ENCODE measurements at places on chromosomes 12 and 14.
A peak's percentile ranks its signal among the peaks of the same experiment; 100 is the strongest.

- no peak for DNase-seq
These were observed 36.8 kb downstream of the IL31 start for GRCh38 chr12:122137229-122137628.

- DNase-seq: no peak
These were observed 20.5 kb downstream of the RILPL1 start for GRCh38 chr12:123512838-123513665.

DNA sequence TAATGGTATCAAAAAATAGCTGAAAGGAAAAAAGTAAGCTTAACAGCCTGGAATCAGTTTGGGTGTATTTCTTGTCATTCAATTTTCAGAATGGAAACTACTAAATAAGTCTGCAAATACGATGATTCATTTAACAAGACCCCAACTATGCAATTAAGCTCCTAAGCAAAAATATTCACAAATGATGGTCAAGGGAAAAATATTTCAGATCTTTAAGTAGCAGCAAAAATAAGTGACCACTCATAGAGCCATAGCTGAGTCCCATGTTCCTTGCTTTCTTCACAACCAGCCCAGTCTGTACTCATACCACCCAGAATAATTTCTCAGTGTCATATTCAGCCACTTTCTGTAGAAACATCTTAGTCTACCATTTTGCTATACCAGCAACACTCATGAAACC is 185.4 kb downstream of the PPM1H start:
- no peak for DNase-seq

DNA sequence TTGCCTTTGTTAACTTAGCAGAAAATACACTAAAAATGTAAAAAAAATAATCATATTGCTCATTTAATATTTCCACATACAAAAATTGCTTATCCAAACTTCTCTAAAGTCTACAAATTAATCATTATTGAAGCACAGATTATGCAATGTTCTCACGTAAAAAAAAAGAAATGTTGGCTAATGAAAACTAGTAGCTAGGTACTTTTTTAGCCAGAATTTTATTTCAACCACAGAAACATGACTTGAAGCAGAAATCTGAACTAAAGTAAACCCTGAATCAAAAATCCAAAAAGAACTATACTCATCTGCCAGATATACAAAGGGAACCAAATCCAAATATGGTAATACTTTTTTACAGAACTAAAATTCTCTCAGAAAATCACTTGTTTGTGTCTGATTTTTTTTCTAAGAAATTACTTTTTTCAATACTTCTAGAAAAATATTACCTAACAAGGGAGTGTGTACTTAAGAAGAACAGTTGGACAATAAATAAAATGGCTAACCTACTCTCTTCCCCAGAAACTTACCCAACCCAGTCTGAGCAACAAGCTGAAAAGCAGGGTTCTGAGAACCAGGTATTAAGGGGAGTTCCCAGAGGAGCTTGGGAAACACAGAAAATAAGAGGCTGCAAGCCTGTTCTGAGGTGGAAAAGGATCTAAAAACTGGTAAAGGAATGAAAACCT is 78.4 kb upstream of the RAP1B start:
- DNase-seq: no peak

- no peak for DNase-seq
These were observed 9.4 kb downstream of the SART3 start for GRCh38 chr12:108551535-108551934.

GRCh38 chr14:69675245-69675583 is 63.8 kb downstream of the SUSD6 start:
- no peak for DNase-seq

- DNase-seq: no peak
These were observed 68.4 kb downstream of the CRACR2A start for GRCh38 chr12:3684449-3685051.

DNA sequence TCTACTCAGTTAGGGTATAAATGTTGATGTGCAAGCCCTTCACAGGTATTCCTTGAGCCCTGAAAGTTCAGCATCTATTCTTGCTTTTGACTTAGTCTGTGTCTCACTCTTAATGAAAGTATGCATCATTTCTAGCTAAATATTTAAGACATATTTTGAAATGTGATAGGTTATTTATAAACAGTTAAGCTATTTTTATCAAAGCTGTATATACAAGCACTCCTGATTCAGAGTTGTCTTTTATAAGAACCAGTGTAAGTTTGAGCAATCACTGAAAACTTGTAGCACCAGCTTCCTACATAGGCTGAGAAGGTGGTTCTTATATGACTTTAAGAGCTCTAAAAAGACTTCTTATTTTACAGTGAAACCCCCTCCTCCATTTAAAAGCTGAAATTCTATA is 98.6 kb downstream of the MYF5 start:
- no peak for DNase-seq

DNA sequence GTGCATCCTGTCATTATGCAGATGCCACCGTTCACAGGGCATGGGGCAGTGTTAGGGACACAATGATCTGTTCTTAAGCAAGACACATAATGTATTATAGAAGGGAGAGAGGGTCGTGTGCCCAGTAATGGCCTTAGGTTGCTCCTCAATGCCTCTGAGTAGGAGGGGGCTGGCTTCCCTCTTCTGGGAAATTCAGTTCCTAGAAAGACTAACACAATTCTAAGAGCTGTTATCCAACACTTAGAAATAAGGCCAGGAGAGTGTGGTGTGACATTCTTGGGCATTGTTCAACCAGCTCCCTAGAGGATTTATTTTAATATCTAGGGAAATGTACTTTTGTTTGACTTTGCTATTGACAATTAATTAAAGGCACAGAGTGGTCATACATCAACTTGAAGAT is 118.5 kb downstream of the ADCK1 start:
- DNase-seq: no peak

DNA sequence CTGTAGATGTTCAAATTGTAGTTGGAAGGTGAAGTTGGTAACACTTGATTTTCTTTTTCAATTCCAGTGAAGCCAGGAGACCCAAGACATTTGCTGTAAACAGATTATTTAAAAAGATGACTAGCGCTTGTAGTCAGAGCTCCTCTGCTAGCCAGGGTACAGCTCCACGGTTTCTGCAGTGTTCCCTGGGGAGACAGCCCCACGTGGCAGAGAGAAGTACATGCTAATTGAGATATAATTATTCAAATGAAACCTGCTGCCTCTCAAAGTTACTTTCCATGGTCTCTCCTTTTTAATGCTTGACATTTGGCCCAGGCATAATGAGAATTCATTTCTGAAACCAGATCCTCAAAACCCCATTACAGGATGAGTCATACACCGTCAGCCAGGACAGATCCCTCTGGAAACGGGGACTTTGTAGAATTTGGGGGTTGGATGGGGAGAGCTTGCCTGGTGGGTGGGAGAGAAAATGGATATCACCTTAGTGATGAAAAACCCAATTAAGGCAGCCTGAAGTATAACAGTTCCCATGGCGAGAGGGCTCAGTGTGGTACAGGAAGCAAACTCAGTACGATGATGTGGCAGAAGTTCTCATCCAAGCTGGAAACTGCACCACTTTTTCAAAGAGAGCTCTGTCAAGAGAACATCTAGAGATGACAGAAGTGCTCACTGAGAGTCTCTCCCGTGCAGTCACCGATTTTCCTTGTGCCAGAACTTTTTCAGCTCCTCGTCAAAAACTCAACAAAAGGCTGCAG is 637.7 kb upstream of the TMEM132C start:
- peak; percentile 74 for DNase-seq

- DNase-seq: no peak
These were observed 25.3 kb downstream of the TMTC3 start for GRCh38 chr12:88167384-88167783.
